ENCODE measurements at places on chromosomes 3 and 15.
A peak's percentile ranks its signal among the peaks of the same experiment; 100 is the strongest.

GRCh38 chr15:83959477-83959876 is 276.1 kb upstream of the GOLGA6L4 start:
- DNase-seq: no peak

DNA sequence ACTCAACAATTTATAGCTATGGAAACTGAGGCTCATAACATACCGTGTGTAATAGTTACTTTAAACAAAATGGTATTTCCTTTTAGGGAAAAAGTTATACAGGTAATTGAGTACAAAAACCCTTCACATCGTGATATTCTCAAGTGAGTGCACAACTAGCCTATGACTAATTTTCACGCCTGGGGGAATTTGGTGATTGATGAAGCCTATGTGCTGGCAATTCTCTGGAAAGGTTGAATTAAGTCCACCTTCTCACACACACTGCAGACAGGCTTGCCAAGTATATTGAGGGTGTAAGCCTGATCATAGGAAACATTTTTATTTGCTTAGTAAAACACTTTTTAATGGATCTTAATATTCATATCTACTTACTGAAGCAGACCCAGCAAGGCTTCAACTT is 41.3 kb upstream of the ROBO2 start:
- DNase-seq: no peak

GRCh38 chr15:74227968-74228722 is 8.0 kb upstream of the CCDC33 start:
- no peak for DNase-seq

- no peak for DNase-seq
Measured at GRCh38 chr3:112095731-112096130, 9.5 kb downstream of the C3orf52 start.

GRCh38 chr15:74620636-74621545 is 5.3 kb downstream of the CLK3 start:
- peak; percentile 21 for DNase-seq

DNA sequence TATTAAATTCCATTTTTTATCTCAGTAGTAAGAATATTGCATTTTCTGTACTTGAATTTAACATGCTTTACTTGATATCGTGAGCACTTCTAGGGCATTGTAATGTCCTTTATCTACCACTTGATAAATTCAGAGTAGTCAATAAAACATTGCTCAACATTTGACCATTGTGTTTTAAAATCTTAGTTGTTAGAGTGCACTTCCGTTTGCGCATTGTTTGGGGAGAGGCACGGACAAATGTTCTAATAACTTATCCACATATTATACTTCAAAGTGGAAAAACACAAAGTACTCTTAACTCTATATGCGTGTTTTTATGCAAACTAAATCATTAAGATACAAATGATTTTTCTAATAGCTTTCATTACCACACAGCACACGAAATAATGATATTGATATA is 419 bp downstream of the FAM227B start:
- DNase-seq: no peak

DNA sequence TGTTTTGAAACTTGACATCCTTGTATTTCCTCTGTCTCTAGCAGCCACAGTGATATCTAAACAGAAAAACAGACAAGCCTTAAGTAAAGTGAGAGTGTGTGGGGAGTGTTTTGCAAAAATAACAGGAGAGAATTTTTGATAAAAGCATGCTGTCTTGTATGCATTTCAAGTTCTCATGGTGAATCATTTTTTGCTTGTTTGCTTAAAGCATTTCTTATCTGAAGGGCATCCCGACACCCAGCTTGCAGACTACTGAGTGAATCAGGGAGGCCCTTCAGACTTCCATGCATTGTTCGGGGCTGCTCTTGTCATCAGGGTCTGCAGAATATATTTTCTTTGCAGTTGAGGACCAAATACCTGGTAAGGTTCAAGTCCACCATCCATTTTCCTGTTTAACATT is 8.5 kb downstream of the CGNL1 start:
- DNase-seq: no peak

- no peak for DNase-seq
Measured at GRCh38 chr3:194871143-194871863, 185.6 kb downstream of the FAM43A start.

DNA sequence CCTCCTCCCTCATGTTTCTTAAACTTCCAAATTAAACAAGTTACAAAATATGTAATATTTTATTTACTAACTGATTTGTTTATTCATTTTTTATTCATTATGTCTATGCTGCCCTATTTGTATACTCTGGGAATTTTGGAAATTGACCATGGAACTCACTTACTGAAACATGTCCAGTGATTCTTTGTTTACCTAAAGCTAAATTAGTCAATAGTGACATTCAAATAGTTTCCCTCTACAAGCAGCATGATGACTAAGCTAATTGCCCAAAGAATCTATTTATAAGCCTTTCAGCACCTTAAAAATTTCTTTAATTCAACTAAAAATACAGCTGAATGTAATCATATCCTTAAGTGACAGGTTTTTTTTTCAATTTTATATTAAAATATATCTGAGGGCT is 437.7 kb downstream of the SI start:
- DNase-seq: no peak

DNA sequence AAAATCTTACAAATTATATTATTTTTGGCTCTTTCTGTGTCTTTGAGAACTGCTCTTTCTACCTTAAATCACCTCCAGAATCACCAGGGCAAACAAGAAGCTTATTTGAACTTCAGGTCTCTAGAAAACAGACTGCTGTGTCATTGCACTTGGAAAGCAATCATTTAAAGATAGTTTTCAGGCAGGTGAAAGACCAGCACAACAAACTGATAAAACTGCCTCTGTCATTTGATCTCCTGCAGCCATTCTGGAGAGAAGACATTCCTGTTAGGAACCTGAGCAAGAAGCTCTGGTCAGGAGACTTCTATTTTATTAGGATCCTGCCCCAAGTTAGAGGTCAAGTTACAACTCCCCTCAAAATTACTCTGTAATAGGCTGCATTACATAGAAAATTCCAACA is 50.7 kb upstream of the AP4E1 start:
- DNase-seq: no peak

DNA sequence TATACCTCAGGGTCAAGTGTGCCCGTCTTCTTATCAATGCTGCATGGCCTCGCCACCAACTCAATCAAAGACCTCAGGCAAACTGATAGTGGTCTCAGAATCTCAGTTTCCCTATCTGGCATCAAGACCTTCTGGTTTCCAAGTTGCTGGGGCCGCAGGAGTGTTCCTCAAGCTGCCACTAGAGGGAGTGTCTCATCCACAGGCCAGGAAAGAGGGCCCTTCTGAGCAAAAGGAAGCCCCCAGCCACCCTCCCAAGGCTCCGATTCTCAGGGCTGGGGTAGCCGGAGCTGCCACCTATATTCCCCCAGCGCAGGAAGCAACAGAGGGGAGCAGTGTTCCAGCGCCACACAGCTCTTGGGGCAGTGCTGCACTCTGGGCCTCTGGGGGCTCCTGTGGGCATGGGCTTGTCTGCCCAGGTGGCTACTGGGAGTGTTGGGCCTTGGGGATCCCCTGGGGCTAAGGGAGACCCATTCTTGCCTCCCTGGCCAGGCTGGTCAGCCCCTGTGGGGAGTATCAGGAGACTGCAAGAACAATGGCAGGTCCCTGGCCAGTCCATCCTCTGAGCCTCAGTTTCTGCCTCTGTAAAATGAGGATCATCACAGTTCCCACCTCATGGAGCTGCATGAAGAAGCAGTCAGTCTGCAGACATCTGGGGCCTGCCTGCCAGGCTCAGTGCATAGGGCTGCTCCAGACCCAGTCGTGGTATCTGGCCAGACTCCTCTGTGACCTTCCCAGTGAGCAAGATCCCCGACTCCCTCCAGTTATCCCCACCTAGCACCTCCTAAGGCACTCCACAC is 23.4 kb upstream of the SEC13 start:
- no peak for DNase-seq

DNA sequence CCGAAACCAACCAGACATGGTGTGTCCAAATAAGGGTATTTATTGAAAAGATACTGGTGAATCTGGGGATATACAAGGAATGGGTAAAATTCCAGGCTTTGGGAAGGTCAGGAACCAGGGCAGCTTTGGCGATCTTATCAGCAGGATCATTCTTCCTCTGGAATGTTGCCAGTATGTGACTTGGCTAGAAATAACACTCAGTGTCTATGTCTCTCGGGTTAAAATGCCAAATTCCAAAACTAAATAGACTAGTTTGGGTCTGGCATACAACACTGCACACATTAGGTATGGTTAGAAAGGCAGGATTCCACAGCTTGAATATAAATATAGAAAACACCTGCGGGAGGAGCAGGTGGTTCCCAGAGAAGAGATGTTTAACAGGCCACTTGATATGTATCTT is 220.2 kb upstream of the CD96 start:
- no peak for DNase-seq

DNA sequence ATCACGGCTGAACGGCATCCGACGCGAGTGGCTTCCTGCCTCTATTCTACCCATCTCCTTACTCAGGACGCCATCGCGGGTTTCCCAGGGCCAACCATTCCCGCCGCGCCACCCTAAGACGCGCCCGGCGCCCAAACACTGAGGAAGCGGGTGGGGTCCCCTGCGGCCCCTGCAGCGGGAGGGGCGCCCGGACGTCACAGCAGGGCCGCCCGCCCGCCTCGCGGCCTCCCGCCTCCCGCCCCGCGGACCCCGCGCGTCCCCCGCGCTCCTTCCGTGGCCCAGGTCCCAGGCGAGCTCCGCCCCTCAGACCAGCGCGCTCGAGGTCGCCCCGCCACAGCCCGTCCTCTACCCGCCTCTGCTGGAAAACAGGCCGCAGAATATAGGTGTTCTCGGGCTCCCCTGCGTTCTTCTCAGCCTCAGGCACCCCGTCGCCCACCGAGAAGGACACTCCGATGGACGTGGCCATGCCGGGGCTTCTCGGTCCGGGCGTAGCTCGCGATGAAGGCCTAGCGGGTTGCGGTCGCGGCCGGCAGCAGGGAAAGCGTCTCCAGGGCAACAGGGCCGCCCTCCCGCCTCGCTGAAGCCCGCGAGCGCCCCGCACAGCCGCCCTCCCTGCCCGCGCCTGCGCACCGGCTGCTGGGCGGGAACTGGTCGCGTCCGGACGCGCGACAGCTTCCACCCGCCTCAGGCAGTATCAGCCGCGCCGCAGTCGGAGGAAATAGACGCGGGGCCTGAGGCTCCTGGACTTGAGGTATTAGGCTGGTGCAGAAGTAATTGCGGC is at the start of gene DYNLT2B:
Gene DYNLT2B (minus strand): TSS at position 554 of the 781 bp plus-strand sequence. CDS start 88 bp downstream, at position 466.
- DNase-seq: peak; percentile 35

GRCh38 chr3:151278230-151278629 is at the start of gene P2RY14:
Gene P2RY14 (minus strand): TSS chr3:151278542. CDS start chr3:151214316, 64,226 bp downstream.
- peak; percentile 78 for DNase-seq

DNA sequence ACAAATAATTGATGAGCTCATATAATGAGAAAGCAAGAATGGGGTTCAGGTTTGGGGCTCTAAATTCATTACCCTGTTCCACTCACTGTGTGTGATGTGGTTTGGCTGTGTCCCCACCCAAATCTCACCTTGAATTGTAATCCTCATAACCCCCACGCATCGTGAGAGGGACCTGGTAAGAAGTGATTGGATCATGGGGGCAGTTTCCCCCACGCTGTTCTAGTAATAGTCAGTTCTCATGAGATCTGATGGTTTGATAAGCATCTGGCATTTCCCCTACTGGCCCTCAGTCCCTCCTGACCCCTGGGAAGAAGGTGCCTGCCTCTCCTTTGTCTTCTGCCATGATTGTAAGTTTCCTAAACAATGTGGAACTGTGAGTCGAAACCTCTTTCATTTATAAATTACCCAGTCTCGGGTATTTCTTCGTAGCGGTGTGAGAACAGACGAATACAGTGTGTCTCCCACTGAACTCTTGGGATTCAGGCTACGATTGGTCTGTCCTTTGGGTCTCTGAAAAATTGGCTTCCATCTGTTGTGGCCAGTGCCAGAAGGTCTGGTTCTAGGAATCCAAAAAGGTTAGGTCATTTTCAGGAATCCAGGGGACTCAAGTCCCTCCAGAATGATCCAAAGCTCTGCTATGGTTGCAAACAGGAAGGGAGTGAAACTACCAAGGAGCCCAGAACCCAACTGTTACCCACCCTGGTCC is 87.7 kb downstream of the XXYLT1 start:
- no peak for DNase-seq

DNA sequence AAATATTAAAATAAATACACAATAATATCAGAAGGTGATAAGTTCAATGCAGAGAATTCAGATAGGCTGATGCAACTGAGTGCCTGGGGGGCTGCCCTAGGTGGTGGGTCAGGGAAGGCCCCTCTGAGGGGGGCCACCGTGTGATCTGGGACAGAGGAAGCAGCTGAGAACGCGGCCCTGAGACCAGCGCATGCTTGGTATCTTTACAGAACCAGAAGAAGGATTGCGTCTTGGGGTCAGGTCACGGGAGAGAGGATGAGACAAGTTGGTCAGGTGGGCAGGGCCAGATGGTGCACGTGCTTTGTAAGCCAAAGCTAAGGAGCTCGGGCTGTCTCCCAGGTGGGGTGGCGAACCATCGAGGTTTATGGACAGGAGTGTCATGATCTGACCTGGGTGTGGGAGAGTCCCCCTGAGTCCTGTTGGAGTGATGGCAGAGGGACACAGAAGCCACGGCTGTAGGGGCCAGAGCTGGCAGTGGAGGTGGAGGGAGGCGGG is 121.2 kb downstream of the ETFA start:
- DNase-seq: no peak

- DNase-seq: no peak
Measured at GRCh38 chr3:63613561-63613960, 38.9 kb upstream of the SNTN start.

GRCh38 chr15:78006567-78007205 is 70.8 kb downstream of the TBC1D2B start:
- DNase-seq: no peak

- DNase-seq: no peak
Measured at GRCh38 chr15:68797191-68797590, 23.5 kb downstream of the ANP32A start.

DNA sequence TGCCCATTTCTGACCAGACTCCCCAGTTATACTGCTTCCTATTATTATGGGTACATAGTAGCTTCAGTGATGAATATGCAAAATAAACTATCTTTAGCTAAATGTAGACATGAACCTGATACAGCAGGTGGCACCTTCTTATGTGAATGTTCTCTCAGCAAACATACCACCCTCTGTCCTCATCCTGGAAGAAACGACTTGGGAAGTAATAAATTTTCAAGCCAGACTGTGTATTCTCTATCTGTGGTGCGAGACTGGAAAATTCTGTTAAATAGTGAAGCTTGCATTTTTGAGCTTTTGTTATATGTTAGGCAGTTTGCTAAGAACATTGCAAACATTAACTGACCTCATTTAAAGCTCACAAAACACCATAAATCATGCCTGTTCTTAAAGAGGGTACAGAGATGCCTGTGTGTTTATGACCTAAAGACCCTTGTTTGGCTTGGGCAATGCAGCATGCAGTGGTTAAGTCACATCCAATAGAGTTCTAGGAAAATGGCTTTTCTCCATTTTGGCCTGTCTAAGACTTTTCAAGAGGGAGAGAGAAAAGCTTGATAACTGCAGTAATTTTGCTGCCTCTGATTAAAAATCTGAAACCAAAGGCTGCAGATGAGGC is 287.1 kb downstream of the NEK10 start:
- no peak for DNase-seq

DNA sequence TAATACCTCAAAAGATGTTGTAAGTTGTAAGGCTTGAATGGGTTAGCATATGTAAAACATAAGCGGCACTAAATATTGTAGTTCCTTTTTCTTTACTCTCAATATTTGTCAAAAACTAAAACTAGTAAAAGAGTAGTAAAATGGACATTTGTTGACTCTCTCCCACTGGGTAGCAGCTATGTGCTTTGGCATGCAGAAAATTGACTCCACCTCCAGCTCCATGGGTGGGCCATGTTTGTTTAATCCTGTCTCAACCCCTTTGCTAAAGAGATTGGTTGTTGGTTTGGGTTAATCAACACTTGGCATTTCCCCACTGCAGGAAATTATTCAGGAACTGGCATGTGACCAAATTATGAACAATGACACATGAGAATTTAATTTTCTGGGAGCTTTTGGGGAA is 114.8 kb downstream of the EOMES start:
- DNase-seq: no peak
